Frontal cortex (tissue), 4 donors: ENCODE measurements at places on chromosomes 13 and 19. TPM values are rescaled to one million over a fixed set of nuclear protein-coding genes. Genes with fewer than 3 reads are reported as not detected.
A peak's percentile ranks its signal among the peaks of the same experiment; 100 is the strongest.

The CASP14 gene
- total RNA-seq, result not detected

The ZIC2 gene
- 2.4 TPM for total RNA-seq

The C19orf67 gene
- not detected for total RNA-seq

The FCGBP gene
- 0.82 TPM for total RNA-seq

The MEIOSIN gene
- total RNA-seq, result not detected

The IGFL1 gene
- not detected for total RNA-seq

The PEAK3 gene
- under 0.01 TPM for total RNA-seq

The HAUS8 gene
- 2.0 TPM for total RNA-seq

The HCN2 gene
- 6.1 TPM for total RNA-seq

The TMEM91 gene
- 6.5 TPM for total RNA-seq

The LHFPL6 gene
- total RNA-seq, result 24.5 TPM

The HCST gene
- 0.41 TPM for total RNA-seq

The PKN1 gene
- total RNA-seq, result 99.5 TPM

The ZNF681 gene
- total RNA-seq, result 21.6 TPM

The UFM1 gene
- 178 TPM for total RNA-seq

The LRRC63 gene
- total RNA-seq, result 2.0 TPM

The TRIM28 gene
- 332 TPM for total RNA-seq

The MAP2K7 gene
- 5.7 TPM for total RNA-seq

DNA sequence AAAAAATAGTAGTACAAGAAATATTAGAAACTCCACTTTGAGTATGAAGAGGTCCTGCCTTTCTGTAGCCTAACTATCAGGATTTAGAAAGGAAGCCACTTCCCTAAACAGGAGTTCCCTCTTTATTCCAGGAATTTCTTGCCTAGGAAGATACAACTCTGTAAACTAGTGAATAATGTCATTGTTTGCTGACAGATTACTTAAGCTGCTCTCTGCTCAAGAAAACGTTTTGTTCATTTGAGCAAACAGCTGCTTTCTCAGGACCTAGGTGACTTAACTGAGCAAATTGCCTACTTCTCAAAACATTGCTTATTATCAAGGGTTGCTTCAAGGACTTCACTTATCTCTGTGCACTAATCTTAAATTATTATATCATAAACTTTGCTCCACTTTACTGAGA, 1419.4 kb upstream of the SLC10A2 start:
- DNase-seq, result no peak

DNA sequence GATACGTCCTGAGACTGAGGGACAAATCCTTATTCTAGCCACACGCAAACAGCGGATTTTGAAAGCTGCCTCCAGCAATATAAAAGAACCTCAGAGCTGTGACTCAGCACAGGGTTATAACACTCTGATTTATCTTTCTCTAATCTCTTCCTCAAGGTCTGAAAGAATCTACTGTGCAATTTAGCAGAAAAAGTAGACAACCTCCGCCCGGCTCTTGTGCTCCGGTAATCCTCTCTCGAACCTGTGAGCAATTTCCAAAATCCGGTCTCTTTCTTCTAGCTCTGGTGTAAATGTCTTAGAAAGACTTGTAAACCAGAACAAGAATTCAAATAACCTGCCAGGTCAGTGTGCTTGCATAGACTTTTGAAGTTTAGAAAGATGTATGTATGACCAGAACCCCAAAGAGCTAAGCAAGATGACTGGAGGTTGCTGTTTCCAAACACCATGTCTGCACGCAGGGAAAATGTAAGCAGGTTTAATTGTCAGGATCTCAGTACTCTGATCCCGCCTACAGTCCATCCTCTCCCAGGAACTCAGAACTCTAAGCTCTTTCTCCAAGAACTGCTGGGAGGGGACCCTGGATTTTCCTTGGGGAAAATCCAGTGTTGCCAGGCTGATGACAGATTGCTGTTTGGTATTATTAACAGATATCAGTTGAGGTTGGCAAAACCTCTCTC, 338.1 kb downstream of the RFC3 start:
- no peak for DNase-seq

GRCh38 chr13:103556681-103557080, 490.5 kb upstream of the SLC10A2 start:
- DNase-seq, result no peak

GRCh38 chr13:46679369-46680120, 117.4 kb downstream of the ESD start:
- DNase-seq, result peak; percentile 25

DNA sequence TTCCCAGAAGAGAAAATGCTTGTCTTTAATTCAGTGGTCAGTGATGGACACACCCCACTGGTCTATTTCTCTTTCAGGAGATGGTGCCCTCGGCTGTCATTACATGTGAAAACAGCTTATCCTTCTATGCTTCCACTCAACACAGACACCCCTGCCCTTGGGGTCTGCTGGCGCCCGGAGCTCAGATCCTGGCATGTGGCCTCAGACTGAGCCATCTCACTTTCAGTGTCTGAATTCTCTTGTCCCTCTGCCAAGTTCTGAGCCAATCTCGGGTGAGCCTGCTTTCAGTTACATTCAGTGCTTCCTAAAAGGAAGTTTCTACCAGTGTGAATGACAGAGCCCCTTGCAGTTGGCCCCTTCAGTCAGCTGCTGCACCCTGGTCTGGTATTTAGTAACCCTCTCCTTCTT, 293.6 kb downstream of the DNAJC15 start:
- DNase-seq, result no peak

- no peak for DNase-seq
These were observed 40.1 kb downstream of the FAM216B start for GRCh38 chr13:42821437-42821836.

DNA sequence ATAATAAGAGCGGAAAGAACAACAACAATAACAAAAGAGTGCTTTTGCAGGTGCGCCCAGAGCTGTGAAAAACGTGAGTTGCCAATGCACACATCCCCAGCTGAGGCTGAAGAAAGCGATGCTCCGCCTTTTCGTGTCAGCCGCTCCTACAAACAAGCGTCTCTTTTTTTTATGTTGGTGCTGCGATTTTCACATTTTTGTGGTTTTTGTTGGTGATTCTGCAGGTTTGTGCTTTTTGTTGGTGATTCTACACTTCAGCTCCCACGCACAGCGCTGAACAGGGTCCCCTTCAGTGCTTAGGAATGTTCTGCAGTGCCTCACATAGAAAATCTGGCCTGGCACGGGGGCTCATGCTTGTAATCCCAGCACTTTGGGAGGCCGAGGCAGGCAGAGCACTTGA, 7.3 kb upstream of the SBK3 start:
- no peak for DNase-seq

DNA sequence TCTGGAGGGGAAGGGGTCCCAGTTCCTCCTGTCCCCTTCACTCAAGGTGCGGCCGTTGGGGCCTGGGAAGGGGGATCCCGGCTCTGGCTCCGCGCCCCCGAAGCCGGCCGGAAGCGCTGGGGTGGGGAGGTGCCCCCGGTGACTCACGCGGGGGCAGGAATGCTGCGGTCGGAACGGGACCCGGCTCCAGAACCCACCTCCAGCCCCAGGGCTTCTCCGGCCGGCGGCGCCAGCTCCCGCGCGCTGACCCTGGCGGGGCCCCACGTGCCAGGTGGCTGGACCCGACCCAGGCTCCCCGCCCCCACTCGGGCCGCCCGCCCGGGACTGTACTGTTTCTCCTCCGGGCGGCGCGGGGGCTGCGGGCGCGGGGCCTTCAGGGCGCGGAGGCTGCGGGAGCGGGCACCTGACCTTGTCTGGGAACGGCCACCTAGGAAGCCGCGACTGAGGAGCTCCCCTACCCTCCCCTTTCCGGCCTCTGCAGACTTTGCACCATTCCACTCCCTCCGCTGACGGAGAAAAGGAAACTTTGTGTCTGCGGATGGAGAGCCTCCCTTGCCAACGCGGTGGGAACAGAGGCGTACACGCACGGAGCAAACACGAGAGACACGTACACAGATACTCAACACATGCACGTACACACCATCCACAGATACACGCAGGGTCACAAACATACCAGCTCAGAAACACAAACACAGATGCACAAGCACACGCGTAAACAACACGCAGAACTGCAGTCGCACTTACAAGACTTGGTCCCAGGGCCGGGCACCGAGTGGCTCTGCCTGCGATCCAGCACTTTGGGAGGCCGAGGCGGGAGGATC, 7.2 kb downstream of the AXL start:
- DNase-seq, result peak; percentile 62

DNA sequence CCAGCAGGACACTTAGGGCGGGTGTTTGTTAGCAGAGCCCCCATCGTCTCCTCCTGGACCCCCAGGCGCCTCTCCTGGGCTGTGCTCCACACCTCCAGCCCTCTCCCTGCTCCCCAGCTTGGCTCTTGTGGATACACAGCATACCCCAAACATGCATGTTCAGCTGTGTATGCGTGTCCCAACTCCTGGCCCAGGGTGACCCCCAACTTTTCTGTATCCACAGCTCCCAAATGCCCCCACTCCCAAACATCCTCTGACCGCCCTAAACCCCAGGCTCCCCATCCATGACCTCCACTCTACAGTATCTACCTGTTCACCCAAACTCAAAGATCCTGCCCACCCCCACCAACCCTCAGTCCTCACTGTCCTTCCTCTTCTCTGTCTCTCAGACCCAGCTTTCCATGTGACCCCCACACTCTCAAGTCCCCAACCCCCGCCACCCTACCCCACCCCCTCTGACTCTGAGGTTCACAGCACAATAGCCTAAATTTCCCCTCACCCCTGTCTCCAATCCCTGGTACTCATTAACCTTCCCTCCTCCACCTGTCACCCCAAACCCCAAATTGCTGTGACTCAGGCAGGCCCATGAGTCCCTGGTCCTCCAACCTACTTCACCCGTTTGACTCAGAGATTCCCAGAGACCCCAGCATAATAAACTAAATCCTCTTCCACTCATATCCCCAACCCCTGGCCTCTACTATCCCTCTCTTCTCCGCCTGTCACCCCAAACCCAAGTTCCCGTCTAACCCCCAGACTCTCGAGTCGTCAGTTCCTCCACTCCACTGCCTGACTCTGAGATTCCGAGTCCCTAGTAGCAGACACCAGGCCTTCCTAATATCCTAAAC, 968 bp downstream of the UBE2M start:
- no peak for DNase-seq

DNA sequence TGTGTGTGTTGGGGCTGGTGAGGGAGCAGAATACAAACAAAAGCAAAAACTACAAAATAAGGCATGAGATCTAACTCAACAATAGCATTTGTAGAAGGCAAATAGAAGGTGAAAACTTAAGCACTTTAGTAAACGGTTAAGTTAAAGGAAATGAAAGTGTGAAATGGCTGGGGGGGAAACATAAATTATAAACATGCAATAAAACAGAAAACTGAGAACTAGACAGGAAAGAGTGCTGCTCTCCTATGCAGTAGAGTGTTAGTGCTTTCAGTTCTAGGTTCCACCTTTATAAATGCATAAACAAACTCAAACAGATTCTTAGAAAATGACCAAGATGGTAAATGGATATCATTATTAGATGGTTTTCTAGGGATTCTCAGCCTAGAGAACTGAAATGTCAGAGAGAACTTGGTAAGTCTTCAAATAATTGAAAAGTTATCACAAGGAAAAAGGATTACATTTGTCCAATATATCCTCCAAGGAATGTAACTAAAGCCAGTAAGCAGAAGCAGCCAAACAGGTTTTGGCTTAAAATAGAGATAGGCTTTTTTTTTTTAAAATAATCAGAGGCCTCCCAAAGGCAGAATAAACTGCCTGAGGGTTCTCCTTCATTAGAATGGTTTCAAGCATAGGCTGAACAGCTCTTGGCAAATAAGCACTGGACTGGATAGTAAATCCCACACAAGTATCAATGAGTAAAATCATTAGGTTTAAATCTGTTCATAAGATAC, 23.3 kb downstream of the RBM26 start:
- DNase-seq, result no peak

DNA sequence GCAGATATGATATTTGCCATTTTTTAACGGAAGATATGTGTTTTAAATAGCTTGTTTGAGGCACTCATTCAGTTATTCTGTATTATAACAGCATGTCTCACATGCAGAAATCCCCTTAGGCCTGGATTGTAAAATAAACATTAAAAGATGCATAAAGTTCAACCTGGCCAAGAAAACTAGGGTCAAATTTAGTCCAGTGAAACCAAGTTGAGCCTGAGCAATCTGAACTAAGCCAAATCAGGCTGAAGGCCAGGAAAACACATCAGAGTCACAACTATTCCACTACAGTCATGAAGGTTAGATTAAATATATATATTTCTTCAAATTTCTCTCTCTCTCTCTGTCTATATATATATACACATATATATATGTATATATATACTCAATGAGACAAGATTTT, 504.8 kb downstream of the SLITRK1 start:
- no peak for DNase-seq

DNA sequence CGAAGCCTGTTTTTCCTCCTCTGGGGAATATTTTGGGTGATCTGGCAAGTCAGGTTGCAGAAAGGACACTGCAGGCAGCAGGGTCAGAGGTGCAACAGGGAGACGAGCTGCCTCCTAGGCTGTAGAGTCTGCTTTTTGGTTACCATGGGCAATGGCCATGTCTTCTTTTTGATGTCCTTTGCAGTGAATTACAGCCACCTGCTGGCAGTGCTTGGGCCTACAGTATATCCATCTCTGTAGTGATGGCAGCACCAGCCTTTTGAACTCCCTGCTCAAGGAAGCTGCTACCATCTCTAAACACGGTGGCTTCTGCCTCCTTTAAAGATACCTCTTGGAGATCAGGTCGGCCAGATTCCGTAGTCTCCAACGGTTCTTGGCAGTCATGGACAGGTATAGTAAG, 73.9 kb downstream of the WTIP start:
- no peak for DNase-seq
